ENCODE measurements at places on chromosomes 3 and 15.
A peak's percentile ranks its signal among the peaks of the same experiment; 100 is the strongest.

DNA sequence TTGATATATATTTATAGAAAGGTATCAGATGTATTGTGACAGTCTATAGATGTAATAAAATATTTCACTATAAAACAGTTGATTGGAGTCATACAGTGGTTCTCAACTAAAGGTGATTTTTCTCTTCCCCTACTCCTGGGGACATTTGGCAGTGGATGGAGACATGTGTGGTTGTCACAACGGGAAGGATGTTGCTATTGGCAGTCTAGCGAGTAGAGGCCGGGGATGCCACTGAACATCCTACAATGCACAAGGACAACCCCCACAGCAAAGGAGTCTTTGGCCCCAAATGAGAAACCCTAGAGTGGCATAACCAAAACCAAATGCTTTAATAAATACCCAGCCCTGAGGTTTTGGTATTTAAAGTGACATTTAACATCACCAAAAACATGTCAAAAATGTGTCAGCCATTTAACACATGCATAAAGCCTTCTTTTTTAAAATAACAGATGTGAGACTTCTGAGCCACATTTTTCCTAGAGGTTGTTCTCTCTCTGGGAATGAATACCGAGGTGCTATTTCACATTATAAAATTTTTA, 367.5 kb downstream of the PTPRG start:
- DNase-seq = no peak

- peak; percentile 30 for DNase-seq
Measured at GRCh38 chr3:66236281-66236680, 15.5 kb downstream of the SLC25A26 start.

DNA sequence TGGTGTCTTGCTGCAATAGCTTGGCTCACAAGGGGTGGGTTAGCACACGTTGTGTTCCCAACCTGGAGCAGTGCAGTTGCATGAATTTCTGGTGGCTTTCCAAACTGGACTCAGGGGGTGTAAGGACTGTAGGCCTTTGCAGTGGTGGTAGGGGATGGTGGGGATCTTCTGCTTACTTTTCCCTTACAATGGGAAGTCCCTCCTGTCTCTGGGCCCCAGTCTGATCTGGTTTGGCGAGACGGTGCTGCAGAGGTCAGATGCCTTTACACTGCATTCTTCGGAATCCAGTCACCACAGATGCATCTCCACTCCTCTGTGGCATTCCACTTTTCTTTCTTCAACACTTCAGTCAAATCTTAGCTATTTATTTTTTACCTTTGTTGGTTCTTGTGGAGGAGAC, 132.1 kb downstream of the DOCK3 start:
- DNase-seq = no peak

GRCh38 chr3:60536420-60536819, 714.8 kb downstream of the FHIT start:
- no peak for DNase-seq

- peak; percentile 11 for DNase-seq
Measured at GRCh38 chr3:48299746-48300712, 33.4 kb downstream of the SPINK8 start.

DNA sequence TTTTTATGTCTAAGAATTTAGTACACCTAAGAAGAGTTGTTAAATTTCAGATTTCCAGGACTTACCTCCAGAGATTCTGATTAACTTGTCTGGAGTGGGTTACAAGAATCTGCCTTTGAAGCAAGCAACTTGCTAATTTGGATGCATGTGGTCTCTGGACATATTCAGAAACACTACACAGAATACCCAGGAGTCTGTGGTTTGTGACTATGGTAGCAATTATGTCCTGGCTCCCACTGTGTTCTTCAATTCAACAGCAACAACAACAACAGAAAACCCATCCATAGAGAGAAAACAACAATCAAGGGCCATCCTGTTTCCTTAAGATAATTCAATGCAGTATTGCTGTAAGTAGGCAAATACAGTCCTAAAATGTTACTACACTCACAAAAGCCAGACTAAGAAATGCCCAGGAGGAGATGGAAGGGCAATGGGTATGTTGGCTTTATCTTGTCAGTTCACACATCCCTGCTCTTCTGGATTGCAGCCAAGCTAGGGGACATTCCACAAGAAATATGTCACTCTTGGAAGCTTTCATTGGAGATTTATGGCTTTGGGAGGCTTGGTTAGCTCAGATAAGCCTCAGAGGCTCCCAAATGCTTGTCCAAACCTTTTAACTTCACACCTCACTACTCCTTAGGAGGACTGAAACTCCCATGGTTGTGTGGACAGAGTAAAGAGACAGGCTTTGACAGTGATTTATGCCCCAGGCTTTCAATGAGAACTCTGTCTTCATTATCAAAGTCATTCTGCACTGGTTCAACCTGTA, 99.4 kb upstream of the MRPL3 start:
- no peak for DNase-seq

- no peak for DNase-seq
Measured at GRCh38 chr3:22691407-22691806, 511.7 kb upstream of the UBE2E2 start.

DNA sequence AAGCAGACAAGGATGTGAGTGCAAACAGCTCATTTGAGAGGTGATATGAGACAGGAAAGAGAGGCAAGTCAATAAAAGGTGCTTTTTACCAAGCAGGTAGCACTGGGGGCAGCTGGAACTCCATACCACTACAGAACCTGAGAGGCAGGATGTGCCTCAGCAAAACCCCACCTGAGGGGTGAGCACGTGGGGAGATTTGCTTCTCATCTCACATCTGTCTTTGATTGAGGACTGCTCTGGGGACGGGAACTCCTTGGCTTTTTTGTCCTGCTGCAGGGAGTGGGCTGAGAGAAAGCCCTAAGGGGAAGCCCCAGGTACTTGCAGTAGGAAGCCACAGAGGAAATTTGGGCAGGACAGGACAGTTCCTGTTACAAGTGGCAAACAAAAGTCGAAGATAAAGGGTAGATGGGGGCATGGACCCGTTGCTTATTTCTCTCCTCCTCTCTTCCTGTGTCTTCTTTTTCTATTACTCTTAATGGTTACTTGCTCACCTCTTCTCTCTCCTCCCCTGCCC, 27.1 kb downstream of the CFAP161 start:
- no peak for DNase-seq

- DNase-seq = no peak
Measured at GRCh38 chr3:12964711-12965612, 108.3 kb downstream of the IQSEC1 start.

DNA sequence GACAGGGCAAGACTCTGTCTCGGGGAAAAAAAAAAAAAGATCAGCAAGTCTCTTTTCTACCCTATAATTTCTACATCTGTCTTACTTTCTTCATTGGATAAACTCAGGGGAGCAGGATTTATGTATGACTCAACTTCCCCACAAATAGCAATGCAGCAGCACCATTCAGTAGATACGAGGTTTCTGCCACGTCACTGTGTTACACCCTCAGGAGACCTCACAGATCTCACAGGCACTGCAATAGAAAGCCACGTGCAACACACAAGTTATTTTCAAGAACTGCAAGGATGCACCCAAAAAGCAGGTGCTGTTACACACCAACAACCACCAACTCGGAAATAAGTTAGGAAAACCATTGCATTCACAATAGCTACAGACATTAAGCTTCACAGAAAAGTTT, 30.2 kb downstream of the TSPAN3 start:
- peak; percentile 86 for DNase-seq

GRCh38 chr3:150275941-150276340, 132.2 kb upstream of the TSC22D2 start:
- DNase-seq = peak; percentile 56

DNA sequence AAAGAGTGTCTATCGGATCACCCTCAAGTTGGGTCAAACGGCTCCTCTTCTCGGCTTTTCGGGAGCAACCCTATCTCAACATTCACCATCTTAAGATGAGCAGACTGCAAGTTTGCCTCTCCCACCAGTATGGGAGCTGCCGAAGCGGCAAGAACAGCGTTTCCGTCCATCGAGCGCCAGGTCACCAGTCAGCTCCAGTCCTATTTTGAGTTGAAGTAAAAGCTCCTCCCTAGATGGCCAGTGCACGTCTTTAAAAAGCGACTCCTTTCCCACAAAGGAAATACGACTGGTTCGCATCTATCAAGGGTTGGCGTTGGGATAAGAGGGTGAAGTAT, 369 bp upstream of the U2SURP start:
- no peak for DNase-seq

- DNase-seq = no peak
Measured at GRCh38 chr15:82928711-82929110, 23.8 kb downstream of the HOMER2 start.

GRCh38 chr3:141074529-141074928, 23.4 kb downstream of the SPSB4 start:
- no peak for DNase-seq

DNA sequence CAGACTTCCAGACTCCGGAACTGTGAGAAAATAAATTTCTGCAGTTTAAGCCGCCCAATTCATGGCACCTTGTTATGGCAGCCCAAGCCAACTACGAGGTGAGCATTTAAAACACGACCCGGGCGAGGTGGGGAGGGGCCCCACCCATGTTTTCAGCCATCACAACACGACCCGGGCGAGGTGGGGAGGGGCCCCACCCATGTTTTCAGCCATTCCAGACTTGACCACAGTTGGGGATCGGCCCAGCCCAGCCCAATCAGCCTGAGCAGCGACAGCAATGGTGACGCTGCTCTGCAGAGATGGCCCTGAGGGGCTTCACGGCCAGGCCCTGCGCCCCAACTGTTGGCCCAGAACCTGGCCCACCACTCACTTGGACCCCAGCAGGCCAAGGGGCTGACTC, 93.1 kb downstream of the ATP10A start:
- no peak for DNase-seq

GRCh38 chr3:139418144-139418543, 28.7 kb upstream of the COPB2 start:
- no peak for DNase-seq

DNA sequence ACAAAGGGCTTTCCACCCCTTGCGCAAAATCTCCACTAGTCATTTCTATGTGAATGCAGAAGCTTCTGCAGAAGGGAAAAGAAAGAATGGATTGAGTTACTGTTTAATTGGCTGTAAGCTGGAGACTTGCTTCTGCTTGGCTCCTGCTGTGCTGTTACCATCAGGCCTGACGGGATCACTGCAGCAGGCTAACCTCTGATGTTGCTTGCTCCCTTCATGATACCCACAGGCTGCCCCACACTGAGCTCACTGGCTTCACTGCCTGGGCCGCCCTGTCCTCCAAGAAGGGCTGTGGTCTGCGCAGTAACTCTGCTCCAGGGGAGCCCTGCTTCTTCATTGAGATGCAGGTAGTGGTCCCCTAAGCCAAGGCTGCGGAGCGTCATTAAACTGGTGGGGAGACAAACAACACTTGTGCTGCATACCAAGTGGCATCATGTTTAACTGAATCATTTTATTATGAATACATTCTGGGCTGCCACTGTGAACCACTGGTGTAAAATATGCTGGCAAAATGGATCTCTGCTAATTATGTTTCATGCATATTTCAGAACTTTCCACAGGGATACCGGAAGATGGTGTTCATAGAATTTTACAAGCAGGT, 78.6 kb downstream of the WDR49 start:
- no peak for DNase-seq

GRCh38 chr3:189267981-189268613, 96.3 kb downstream of the TPRG1 start:
- peak; percentile 19 for DNase-seq

DNA sequence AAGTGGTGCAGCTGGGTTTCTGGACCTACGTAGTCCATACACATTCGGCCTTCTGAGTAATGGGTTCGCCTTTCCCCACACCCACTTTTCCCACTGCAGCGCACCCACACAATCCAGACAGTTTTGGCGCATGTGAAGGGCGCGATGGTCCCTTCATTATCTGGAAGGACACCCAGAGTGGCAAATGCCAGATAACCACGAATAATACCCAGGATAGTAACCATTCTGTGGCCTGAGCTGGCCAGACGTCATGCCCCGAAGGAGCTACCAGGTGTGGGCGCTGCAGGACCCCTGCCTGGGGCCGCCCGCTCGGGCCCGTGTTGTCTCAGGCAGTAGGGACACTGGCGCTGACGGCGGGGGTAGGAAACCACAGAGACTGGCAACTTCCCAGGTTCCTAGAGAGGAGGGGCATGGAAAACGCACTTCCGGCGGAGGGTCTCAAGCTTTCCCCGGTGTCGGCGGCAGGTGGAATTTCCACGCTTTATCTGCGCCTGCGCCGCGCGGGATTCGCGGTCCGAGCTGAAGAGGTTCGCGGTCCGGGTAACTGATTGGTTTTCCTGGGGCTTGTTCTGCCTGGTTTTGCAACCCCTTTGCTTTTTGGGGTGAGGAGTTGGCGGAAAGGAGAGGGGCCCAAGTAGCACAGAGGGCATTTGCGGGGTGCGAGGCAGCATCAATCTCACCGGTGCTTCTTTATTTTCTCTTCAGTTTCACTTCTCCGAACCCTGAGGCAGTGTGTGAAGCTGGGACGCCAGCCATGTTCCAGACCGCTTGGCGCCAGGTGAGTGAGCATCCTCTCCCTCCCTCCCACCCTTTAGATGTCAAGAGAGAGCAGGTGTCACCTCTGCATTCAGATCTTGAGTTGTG, at the start of gene ZNF620:
TSS of gene ZNF620 (plus strand) at position 441 of the 864 bp plus-strand sequence. CDS start at position 755, 314 bp downstream.
- peak; percentile 41 for DNase-seq

GRCh38 chr15:85838655-85839054, 43.9 kb upstream of the KLHL25 start:
- DNase-seq = no peak

- DNase-seq = no peak
Measured at GRCh38 chr3:35772381-35773015, 133.2 kb downstream of the ARPP21 start.

DNA sequence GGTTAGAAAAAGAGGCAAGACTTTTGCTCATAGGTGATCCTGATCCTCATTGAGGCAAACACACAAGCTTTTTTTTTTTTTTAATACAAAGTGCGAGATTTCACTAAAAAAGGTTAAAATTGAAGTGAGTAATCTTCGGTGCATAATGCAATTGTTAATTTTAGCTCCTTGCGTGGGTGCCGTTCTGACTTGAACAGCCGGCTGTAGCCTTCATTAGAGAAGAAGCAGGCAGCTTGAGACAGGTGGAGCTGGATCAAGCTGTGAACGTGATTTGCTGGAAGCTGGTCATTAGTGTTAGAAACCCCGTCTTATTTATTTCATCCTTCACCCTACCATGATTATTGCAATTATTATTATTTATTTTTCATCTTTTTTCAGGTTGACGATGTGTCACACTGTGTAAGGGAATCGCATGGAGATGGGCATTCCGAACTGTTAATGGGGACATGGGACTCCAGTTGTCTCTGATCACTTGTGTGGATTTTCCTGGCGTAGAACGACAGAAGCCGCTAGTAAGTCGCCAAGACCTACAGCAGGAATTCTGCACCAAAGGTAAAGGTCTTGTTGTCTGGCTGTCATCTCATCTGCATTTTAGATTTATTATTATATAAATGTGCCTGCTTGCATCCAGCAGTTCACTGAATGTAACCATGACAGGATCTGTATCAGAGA, 40.2 kb downstream of the ARPP21 start:
- no peak for DNase-seq

- peak; percentile 40 for DNase-seq
Measured at GRCh38 chr3:155870945-155871745, 695 bp downstream of the GMPS start.

DNA sequence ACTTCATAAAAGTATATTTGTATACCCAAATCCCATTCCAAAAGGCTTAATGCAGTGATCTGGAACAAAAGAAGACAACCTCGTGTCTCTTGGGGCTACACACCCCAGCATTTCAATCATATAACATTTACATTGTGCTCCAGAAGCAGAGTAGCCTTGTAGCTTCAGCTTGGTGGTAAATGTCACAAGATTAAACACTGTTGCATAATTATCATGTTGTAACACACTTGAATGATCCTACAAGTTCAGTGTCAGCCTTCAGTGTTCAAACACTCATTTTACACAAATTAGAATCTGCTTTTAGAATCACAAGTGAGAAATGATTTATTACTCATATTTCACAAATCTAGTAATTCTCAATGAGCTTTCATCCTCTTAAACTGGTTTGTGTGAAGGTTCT, 122.6 kb downstream of the CNTN3 start:
- no peak for DNase-seq

GRCh38 chr3:124217542-124217941, 225.6 kb upstream of the ROPN1 start:
- DNase-seq = peak; percentile 78

Measured in amniotic epithelial cell (primary cell).